ENCODE measurements at places on chromosomes 13 and 19.

DNA sequence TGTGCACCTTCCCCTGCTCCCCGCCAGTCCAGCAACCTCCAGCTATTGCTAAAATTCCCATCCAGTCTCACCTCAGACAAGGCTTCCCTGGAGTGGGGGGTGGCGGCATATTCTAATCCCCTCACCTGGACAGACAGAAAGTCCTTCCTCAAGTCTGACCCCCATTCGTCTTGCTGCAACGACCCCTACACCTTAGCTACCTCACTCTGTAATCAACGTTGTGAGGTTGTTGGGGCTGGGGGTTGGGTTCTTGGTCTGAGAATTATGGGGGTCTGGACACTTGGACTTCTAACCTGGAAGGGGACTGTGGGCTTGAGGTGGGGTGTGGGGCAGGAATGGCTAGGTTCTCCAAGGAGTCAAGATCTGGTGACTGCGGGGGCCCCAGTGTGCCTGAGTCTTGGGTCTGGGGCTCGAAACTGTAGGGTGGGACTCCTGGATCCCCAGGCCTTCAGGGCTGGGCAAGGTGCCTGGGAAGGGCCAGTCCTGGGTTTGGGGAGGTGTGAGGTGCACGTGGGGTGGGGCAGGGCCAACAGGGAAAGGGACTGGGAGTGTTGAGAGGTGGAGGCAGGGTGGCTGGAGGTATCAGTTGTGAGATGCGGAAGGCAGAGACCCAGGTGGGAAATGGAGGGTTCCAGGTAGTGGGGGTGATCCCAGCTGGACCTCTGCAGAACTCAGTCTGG lies 1.3 kb downstream of the FOXA3 start:
- DNase-seq = no peak

DNA sequence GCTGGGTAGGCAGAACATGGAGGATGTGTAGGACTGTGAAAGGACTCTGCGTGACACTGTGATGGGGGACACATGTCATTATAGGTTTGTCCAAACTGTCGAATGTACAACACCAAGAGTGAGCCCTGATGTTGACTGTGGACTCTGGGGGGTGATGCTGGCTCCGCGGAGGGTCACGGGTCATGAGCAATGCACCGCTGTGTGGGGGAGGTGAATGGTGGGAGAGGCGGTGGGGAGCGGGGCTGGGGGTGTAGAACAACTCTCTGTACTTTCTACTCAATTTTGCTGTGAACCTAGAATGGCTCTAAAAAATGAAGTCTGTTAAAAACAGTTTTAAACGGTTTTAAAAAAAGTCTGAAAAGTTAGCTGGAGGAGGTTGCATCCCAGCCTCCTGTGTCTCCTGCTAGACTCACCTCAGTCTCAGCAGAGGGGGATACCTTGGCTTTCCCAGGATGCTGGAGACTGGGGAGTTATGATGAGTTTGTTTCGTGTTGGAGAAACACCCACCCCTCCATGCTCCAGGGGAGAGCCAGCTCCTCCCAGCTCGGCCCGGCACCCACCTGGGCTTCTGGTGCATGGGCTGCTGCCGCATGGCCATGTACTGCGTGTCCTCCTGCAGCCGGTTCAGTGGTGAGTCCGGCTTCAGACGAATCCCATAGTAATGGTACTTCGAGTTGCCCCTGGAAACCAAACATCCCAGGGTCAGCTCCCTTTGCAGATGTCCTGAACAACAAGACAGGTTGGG lies 34.7 kb upstream of the RANBP3 start:
- no peak for DNase-seq

- no peak for DNase-seq
Observed at GRCh38 chr19:4229179-4229931, at the start of gene EBI3. TSS of gene EBI3 (plus strand) at chr19:4229523. CDS start at chr19:4229551, 28 bp downstream.

DNA sequence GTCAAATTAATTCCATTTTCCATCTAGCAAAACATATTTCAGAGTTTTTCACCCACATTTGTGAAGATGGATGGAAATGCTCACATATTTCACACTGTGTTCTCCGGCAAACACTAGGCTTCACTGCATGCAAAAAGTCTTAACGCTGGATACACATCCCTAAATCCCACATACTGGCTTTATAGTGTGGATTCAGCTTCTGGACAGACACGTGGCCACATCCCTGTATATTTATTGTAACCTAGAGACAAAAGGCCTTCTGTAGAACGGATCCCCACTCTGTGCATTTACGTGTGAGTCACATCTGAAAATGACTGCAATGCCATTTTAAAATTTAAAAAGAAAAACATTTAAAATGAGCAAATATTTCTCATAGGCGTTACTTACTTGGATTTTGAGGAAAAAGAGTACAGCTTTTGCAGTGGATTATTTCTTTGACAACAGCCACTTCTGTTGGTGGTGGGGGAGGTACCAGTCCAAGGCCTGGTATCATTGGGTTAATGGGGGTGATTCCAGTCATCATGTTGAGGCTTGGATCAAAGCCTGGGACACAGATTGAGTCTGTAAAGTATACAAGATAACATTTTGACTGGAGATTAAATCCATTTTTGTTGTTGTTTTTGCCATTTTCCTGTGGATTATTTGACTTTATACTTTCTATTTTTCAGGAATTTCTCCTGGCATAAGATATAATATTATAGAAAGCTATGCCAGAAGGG lies 337.7 kb downstream of the DNAJC15 start:
- no peak for DNase-seq

- no peak for DNase-seq
Observed at GRCh38 chr19:43799502-43800142, 2.6 kb downstream of the LYPD5 start.

- no peak for DNase-seq
Observed at GRCh38 chr13:31000889-31001288, 68.4 kb downstream of the TEX26 start.

DNA sequence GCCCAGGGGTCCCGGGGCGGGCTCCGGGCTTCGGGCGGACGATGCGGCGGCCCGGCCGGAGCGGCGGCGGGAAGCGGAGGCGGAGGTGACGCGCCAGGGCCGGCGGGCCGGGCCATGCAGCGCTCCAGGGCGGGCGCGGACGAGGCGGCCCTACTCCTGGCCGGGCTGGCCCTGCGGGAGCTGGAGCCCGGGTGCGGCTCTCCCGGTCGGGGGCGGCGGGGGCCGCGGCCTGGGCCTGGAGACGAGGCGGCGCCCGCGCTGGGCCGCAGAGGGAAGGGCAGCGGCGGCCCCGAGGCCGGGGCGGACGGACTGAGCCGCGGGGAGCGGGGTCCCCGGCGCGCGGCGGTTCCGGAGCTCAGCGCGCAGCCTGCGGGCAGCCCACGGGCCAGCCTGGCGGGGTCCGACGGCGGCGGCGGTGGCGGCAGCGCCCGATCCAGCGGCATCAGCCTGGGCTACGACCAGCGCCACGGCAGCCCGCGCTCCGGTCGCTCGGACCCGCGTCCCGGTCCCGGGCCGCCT lies 362 bp downstream of the WTIP start:
- no peak for DNase-seq
